Central memory CD4-positive, alpha-beta T cell (primary cell): ENCODE measurements at places on chromosomes 7 and 10.

- no peak for DNase-seq
These were observed 85.1 kb downstream of the LRRC4 start for GRCh38 chr7:127946111-127946510.

- DNase-seq, result no peak
These were observed 194.1 kb downstream of the CREB5 start for GRCh38 chr7:28606421-28606820.

- DNase-seq, result no peak
These were observed 12.7 kb downstream of the ZNF438 start for GRCh38 chr10:31018962-31019361.

- DNase-seq, result peak; percentile 29
These were observed 3.1 kb upstream of the SLC18A3 start for GRCh38 chr10:49606981-49607535.

DNA sequence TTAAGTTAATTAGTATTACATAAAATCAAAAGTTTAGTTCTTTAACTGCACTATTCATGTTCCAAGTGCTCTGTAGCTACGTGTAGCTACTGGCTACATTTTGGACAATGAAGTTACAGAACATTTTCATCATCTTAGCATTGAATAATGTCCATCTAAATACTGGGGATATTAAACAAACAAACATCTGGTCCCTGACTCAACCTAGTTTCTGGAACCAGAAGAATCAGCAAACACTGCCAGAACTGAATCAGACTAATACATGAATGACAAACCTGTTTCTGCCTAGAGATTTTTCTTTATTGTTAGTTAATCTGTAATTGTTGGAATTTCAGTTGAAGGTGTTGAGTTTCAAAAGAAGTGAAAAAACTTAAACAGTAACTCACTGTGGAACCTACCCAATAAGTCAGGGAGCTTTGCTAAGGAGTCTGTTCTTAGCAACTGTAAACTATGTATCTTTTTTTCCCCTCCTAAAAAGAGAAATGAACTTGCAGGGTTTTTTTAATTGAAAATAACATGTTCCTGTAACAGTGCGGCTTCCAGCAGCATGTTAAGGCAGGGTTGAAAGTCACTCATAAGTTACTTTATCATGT, 58.3 kb downstream of the CDK13 start:
- no peak for DNase-seq

DNA sequence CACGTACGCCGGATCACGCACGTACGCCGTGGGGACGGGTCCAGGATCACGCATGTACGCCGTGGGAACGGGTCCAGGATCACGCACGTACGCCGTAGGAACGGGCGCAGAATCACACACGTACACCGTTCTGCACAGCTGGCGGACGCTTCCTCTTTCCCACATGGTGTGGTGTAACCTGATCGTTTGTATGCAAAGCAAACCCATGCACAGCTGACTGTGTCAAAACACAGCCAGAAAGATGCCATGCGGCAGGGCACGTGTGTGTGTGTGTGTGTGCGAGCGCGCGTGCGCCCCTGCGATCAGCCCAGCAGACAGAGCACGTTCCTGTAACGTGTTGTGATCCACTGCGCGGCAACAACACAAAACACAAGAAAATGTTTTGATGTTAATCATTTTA, 573.6 kb downstream of the DNAJB6 start:
- no peak for DNase-seq

GRCh38 chr10:89213191-89213808, 6.2 kb upstream of the CH25H start:
- DNase-seq, result peak; percentile 36

DNA sequence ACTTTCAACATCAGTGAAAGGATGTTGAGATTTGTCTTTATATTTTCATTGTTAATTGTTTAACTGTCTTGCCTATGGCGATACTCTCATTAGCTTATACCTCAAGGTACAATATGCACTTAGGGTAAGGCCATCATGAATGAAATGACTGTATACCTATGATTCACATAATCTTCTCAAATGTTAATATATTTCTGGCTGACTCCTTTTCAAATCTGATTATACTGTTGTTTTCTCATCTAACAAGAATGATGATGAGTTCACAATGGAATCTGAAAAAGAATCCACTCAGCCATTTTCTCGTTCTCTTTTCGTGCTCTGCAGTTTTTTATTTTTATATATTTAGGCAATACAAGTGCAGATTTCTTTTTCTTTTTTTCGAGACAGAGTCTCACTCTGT, 159.1 kb downstream of the ARHGAP12 start:
- DNase-seq, result no peak

GRCh38 chr10:100791369-100792058, 46.1 kb downstream of the PAX2 start:
- no peak for DNase-seq

GRCh38 chr10:95542330-95542729, 18.8 kb downstream of the SORBS1 start:
- no peak for DNase-seq

DNA sequence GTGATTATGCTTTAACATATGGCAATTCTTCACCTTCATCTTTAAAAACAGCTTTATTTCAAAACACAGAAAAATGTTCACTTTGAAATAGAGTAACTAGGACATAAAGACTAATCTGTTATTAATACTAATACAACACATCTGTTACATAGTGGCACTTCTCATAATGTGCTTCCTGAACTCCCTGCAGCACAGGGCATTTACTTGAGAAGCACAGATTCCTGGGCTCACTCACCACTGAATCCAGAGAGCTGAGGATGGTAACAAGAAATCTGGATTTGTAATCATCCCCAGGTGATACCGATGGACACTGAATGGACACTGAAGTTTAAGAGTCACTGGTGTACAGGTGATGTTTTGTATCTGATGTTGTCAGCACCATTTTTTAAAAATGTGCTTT, 96.1 kb downstream of the COL28A1 start:
- no peak for DNase-seq

- no peak for DNase-seq
These were observed 36.0 kb downstream of the CARD11 start for GRCh38 chr7:3007696-3008095.

GRCh38 chr7:6385110-6385781, 62.5 kb downstream of the DAGLB start:
- no peak for DNase-seq

DNA sequence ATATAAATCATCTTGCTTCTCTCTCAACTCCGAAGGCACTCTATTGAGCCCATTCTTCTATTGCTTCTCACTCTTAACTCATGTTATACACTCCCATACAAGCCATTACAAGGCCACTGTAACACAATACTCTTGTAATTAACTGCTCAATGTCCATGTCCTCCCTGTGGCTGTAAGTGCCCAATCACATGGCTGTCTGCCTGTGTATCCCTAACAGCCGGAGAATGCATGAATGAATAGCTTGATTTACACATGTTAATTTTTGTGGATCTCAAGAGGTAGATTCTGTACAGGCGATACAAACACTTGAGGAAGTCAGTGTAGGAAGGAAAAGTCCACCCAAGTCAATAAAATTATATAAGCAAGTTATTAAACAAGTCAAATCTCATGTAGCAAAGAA, 215.6 kb downstream of the DOCK4 start:
- DNase-seq, result no peak

GRCh38 chr10:86350897-86351296, 15.7 kb downstream of the GRID1 start:
- no peak for DNase-seq

DNA sequence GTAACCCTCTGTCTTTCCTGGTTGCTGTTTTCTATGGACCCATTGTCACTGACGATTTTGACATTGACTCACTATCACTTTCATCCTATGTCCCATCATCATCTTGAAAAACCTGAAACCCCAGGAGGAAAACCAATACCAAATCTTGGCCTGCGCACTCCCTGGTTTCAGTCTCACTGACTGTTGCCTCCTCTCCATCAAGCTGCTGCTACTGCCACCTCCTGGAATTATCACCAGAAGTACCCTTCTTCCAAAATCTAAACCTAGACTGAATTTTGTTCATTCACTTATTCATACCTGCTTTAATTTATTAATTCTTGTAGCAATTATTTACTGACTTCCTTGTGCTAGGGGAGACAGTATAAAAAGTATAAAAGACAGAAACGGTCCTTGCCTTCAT, 44.5 kb upstream of the ACBD5 start:
- DNase-seq, result peak; percentile 33

DNA sequence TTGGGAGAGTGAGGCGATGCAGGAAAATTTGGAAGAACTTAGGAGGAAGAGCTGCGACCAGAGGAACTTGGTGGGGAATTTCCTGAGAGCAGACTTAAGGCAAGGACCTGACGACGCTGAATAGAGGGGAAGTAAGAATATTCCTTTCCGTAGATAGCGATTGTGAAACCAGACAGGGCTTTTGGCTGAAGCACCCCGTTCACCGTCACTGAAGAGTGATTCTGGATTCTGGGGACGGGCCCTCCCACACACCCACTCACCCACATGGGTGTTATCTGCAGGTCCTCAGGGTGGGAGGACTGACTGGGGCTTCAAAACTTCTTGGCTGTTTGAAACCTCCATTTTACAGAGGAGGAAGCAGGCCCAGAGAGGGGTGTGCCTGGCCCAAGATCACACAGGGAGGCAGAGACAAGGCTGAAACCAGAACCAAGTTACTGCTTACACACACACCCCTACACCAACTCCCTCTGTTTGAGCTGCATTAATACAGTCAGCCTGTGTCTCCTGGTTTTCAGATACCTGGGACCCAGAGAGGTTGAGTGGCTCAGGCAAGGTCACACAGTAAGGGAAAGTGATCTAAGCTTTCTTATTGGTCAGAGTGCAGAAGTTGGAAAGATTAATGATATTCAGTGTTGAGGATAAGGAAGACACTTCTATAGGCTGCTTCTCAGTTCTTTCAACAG, 37.2 kb upstream of the CDH23 start:
- DNase-seq, result no peak

DNA sequence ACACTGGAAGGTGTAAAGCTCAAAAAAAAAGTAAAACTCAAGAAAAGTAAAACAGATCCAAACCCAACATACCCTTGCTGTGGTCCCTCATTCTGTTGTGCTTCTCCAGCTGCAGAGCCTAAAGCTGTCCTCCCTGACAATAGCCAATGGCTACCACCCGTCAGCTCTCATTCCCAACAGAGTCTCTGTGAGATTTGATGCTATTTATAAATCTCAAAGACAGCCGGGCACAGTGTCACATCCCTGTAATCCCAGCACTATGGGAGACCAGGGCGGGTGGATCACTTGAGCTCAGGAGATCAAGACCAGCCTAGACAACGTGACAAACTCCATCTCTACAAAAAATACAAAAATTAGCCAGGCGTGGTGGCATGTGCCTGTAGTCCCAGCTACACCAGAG, 116.0 kb downstream of the KMT2E start:
- DNase-seq, result no peak
